ENCODE measurements at places on chromosomes 5 and 9.

DNA sequence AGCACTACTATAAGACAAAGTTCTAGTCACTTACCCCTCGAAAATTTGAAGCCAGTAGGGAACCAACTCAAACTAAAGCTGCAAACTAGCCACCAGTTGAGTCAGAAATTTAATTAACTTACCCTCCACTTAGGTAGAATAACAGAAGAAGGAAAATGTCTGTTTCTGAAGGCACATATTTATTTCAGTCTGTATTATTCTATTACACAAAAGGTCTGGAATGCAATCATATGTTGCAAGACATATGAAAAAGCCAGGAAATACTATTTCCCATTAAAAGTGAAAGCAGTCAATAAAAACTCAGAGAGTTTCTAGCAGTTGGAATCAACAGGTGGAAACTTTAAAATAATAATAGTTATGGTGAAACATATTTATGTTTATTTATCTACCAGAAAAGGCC is 79.2 kb upstream of the SLCO4C1 start:
- DNase-seq, result no peak

GRCh38 chr5:39455645-39456044 is 30.9 kb upstream of the DAB2 start:
- DNase-seq, result no peak

DNA sequence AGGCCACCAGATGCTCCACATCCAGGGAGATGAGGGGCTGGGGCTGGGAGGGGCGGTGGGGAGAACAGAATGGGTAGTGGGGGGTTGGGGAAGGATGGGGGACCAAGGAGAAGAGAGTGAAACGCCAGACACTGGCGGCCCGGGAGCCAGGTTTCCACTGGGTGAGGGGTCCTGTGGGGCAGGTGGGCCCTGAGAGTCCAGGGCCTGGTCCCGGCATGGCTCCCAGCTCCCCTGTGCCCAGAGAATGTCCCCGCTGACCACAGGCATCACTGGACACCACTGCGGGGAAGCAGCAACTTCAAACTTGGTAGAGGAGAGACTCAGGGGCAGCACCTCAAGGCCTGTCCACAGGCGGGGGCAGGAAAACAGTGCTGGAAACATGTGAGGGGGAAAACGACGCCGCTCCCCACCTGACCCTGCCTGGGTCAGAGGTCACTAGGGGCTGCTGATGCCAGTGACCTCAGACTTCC is 13.2 kb downstream of the NINJ1 start:
- no peak for DNase-seq

GRCh38 chr5:4230786-4231641 is 635.4 kb downstream of the IRX1 start:
- no peak for DNase-seq

GRCh38 chr5:39363217-39363616 is 1.1 kb downstream of the C9 start:
- DNase-seq, result no peak

DNA sequence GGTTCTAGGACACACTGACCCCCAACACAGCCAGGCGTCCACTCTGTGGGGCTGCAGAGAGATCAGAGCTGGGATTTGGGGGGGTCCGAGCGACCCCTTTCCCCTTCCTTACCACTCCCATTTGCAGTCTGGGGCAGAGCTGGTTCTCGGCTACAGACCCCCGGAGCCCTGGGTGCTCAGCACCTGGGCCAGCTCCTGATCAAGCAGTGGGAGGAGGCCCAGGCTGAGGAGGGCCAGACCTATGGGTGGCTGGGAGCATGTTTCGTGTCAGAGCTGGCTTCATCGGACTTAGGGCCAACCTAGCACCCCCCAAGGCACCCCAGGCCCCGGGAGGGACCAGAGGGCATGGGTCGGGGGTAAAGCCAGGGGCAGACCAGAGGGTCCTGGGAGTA is 7.6 kb downstream of the GRIN1 start:
- DNase-seq, result no peak

DNA sequence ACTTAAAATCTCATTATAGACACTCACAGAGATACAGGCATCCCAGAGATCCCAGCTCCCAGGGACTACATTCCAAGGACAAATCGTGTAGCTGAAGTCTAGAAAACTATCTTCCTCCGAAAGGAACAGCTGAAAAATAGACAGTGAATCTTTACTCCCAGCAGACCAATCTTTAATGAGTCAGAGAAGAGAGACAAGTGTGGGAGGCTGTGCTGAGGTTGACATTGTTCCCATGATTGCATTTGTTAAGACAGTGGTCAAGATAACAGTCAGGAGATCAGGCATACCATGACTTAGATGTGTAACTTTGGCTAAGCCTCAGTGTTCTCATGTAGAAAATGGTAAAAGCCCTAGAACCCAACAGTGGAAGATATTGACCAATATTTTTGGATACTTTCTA is 120.7 kb downstream of the PAPPA start:
- DNase-seq, result no peak

DNA sequence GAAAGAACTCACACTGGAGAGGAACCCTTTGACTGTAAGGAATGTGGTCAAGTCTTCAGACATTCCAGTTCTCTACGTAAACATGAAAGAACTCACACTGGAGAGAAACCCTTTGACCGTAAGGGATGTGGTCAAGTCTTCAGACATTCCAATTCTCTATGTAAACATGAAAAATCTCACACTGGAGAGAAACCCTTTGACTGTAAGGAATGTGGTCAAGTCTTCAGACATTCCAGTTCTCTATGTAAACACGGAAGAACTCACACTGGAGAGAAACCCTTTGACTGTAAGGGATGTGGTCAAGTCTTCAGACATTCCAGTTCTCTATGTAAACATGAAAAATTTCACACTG is 32.6 kb downstream of the MAPK9 start:
- no peak for DNase-seq

- peak; percentile 61 for DNase-seq
Observed at GRCh38 chr5:139847790-139848507, 52.3 kb downstream of the PSD2 start.

DNA sequence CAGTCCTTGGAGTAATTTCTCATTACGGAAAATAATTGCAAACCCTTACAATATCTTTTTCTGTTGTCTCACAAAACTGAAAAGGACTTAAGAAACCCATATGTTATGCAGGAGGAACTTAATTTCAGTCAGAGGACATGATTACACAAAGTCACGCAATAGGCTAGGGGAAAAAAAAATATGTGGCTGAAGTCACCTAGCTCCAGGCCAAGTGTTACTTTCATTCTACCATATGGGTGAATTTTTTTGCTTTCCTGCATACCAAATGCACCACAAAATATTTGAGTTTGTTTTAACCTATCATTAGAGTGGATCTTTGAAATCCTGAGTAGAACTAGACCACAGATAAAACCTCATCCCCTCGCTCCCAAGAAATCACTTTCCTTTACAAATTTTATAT is 523.5 kb downstream of the CAAP1 start:
- DNase-seq, result no peak

DNA sequence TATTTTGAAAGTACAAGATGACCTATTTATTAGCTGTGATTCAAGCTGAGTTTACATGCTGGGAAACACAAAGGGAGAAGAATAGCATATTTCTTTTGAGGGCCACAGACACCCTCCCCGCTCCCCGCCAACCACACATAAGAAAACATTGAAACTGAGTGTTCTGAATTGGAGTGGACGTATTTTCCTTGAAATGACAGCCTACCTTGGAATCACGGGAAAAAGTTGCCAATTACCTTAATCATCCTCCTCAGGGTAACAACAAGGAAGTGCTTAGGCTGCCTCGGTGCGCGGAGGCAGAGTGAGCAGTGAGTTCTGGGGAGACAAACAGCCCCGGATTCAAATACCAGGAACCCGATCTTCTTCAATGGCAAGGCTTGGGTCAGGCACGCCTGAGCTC is 31.4 kb downstream of the CFAP77 start:
- DNase-seq, result no peak

- no peak for DNase-seq
Observed at GRCh38 chr5:152376886-152377285, 28.2 kb downstream of the NMUR2 start.

- no peak for DNase-seq
Observed at GRCh38 chr9:130026583-130027340, 16.2 kb downstream of the FNBP1 start.

- DNase-seq, result no peak
Observed at GRCh38 chr5:159096924-159097783, 2.6 kb downstream of the EBF1 start.

DNA sequence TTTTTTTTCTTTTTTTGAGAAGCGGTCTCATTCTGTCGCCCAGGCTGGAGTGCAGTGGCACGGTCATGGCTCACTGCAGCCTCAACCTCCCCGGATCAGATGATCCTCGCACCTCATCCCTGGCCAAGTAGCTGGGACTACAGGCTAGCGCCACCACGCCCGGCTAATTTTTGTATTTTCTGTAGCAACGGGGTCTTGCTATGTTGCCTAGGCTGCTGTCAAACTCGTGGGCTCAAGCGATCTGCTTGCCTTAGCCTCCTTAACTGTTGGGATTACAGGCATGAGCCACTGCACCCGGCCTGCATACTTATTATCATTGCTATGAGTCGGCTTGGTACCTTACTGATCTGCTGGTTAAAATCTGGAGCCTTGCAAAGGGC is 790 bp upstream of the IARS1 start:
- no peak for DNase-seq

DNA sequence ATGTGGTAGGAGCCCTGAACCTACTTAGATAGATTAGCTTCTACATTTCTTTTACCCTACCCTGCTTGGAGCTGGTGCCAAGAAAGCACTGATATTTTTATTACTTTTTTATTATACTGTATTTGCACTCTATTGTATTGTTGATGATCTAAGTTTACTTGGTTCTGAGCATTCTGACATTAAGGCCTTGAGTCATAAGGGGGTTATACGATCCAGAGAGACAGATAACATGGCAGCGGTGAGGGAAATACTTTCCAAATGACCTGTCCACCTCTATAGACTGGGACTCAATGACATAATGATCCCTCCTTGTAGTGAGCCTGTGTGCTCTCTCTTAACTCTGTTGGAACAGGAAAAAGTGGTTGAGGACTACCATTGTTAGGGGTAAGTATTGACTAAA is 176.3 kb downstream of the MAN2A1 start:
- no peak for DNase-seq

GRCh38 chr5:106142116-106142515 is 1528.6 kb downstream of the EFNA5 start:
- DNase-seq, result no peak

DNA sequence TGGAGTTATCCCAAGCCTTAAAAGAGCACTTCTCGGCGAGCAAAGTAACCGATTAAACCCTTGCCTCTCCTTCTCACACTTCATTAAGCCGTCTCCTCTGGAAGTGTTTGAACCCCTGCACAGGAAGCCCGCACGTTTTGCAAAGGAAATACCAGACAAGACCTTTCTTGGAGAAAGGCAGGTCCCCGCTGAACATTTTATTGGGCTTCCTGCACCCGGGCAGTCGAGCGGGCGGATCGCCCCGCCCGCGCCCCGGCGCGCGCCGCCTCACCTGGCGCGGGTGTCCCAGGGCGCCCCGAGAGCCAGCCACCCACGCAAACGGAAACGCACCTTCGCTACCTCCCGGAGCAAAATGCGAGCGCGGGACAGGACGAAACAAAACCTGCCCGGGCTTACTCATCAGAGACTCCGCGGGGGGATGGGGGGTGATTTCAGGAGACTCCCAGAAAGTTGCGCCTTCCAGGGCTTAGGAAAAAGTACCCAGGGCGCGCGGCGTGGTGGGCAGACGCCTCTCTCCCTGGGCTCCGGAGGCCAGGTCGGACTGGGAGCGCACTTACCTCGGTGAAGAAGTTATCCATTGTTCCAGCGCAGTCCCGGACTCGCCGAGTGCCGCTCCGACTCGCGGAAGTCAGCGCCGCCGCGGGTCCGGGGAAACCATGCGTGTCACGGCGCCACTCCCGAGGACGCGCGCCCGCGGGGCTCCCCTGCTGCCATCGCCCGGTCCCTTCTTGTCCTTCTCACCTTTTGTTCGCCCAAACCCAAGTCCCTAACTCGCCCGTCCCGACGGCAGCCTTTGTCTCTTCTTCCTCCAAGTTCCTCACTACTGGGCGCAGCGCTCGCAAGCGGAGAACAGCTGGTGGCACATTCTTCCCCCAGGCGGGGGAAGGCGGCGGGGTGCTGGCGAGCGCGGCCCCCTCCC is 598 bp downstream of the MYO10 start:
- DNase-seq, result no peak

- no peak for DNase-seq
Observed at GRCh38 chr5:34535944-34536623, 120.0 kb upstream of the RAI14 start.

DNA sequence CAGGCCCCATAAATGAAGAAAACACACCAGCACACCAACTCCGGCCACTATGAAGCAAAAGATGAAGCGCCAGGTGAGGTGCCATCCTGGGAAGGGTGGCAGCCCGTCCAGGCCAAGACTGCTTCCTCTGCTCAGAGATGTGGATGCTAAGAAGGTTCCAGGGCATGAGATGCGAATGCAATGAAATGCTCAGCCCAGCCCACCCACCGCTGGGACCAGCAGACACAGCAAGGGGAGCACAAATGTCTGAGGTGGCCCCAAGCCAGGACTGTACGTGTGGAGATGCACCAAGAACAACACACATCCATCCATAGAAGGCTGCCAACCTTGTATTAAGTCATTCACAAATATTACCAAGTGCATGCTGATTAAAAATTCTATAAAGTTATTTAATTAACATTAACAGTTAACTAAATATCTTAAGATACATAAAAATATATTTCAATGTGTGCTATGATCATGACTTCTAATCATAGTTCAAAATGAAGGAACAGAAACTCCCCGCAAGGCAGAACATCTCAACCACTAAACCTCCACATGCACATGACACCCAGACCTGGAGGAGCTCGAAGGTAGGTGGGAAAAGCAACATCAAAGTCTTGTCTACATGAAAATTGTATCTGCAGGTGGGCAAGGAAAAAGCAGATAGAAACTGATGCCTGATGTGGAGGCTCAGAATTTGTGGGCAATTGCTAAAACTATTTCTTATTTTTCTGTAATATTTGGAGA is 43.7 kb downstream of the BICD2 start:
- no peak for DNase-seq

- DNase-seq, result no peak
Observed at GRCh38 chr5:162227075-162227474, 159.5 kb downstream of the GABRG2 start.

DNA sequence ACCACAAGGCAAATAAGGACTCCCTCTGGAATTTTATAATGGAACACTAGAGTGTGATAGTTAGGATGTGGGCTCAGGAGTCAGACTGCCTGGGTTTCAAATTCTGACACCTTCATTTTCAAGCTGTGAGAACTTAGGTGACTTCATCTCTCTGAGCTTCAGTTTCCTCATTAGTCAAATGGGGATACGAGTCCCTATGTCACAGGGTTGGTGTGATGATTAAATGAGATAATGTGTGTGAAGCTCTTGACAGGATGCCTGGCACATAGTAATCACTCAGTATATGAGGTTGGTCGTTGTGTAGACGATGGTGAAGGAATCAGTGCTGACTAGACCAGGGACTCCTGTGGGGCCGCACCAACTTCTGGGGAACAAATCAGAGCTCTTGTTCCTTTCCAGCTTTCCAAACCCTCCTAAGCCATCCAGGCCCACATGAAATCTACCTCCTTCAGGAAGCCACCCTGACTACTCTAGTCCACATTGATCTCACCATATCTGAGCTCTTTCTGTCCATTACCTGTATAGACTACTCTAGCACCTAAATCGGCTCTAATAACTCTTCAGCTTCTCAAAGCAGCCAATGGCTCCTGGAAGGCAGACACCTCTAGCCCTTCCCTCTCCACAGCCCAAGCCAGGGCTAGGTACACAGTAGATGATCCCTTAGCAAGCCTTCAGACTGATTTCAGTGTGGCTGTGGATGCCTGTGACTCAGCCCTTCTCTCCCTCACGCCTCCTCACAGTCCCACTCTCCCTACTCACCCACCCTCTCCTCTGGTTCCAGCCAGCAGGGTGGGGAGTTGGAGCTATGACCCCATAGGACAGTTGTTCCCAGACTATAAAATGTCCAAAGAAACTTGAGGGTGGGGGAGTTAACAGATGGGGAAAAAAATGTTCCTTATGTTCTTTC is 2.5 kb upstream of the TCF7 start:
- no peak for DNase-seq
